ENCODE measurements at places on chromosomes 2 and 18.

DNA sequence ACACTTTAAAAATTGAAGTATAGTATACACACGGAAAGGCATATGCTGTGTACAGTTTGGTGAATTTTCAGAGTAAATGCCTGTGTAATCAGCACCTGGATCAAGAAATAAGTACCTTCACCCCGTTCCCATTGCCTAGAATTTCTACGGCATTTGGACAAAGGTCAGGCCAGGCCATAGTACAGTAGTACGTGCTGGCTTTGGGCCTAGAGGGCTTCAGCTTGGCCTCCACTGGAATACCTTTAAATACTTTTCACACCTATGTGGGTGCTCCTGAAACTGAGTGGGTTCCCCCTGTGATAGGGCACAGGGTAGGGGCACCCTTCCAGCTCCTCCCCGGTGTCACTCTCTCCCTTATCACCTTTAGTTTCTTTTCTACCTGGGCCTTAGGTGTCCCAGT, 26.5 kb downstream of the TET3 start:
- DNase-seq, result no peak

DNA sequence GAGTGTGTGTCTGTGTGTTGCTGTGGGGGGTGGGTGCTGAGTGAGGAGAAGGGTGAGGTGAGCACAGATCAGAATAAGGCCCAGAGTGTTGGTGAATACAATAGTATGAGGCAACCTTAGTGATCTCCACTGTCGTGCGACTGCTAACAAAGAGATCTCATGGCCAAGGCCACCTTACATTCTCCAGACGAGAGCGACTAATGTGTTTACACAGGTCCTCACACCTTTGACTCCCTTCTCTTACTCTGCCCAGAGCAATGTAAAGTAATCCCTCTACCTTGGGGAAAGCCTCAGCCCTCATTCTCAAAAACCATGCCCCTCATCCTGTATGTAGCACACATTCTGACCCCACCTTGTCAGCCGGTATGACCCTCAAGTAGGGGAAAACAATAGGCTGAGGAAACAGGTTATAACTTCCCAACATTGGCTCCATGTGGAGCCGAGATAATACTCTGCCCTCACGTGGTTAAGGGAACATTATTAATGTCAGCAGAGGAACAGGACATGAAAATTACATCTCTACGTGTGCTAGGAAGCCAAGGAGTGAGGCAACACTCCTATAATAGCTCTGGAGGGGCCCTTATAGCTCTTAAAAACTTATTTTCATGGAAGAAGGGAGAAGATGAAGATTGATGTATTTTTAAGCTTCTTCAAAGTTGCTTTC, 323.0 kb upstream of the NT5C1B start:
- DNase-seq, result no peak

DNA sequence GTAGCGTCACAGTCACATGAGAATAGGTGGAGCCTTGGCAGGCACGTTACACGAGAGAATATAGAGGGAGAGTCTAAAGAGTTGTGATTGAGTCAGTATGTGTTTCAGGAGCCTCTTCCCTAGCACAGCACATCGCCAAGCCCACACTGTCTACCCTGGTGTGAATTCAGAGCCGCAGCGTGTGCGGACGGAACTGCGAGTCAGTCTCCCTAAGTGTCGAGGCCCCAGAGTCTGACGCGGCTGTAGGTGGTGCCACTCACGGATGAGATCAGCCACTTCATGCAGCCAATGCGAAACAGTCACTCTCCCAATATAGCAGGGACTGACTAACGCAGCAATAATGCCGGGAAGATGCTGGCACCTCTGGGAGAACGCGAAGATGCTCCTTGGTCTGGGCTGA, 587.3 kb upstream of the ID2 start:
- DNase-seq, result no peak

DNA sequence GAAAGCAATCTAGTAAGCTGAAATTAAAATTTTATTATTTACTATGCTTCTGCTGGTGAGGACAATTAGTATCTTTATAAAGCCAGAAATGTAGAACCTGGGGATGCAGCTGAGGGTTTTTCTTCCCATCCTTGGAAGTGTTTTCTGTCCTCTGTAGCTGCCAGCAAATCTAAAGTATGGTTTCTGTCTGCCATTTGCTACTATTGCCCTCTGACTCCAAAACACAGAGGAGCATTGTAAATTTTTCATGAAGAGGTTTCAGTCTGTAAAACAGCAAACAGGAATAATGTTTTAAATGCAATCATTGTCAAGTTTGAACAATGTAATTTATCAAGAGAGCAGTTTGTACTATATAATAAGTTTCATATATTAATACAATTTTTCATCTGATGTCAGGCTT, 258.8 kb downstream of the ZNF407 start:
- DNase-seq, result no peak

DNA sequence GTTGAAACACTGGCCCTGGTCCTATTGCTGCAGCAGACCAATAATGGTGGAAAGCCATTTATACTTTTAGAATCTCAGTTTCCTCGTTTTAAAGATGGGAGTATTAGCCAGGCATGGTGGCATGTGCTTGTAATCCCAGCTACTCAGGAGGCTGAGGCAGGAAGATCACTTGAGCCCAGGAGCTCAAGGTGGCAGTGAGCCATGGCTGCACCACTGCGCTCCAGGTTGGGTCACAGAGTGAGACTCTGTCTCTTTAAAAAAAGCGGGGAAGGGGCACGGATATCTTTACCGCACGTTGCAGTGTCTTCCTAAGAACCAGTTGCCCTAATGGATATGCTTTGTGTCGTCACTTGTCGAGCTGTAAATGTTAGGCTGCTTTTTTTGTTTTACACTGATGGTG, 8.3 kb downstream of the MTCL1 start:
- no peak for DNase-seq

DNA sequence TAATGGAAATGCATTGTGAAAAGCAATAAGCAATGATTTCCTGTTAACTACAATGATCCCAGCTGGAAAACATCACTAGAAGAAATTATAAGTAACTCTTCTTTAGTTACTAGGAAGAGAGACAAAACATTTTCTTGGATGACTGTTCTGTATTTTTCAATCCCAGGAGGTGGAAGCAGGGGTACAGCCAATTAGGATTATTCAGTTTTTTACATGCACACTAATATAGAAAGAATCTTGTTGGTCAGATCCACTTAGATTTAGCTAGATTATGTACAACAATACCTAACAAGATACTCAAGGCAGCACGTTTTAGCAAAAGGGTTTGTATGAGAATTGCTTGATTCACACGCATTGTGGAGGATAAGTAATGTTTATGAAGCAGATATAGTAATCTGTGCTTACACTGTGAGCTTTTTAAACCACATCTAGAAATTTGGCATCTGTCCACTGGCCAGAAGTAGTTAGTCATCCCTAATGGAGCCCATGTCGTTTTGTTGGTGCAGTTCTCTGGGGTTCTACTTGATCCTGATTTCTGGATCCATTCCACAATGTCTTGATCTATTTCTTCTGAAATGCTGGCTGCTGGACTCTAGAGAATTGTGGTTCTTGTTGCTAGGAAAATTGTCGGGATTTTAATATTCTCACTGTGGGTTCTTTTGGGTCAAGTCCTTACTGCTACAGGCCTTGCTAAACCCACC, 199.7 kb downstream of the ADCYAP1 start:
- no peak for DNase-seq

DNA sequence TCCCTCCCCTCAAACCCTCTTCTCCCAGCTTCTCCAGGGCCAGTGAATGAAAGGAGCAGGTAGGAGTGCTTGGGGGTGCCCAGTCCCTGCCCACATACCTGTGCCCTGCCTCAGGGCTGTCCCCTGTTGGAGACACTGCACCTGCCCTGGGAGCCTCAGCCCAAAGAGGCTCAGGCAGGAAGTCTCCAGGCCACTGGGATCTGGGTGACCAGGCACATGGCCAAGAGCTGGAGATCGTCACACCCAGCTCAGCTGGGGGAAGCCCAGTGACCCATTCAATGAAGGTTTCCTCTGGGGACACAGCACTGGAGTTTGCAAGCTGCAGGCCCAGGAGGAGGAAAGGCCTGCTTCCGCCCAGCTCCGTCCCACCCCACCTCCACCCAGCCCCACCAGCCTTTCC, 156.4 kb downstream of the ZFP36L2 start:
- no peak for DNase-seq

- no peak for DNase-seq
Observed at GRCh38 chr2:171531291-171531690, 9.0 kb downstream of the CYBRD1 start.

DNA sequence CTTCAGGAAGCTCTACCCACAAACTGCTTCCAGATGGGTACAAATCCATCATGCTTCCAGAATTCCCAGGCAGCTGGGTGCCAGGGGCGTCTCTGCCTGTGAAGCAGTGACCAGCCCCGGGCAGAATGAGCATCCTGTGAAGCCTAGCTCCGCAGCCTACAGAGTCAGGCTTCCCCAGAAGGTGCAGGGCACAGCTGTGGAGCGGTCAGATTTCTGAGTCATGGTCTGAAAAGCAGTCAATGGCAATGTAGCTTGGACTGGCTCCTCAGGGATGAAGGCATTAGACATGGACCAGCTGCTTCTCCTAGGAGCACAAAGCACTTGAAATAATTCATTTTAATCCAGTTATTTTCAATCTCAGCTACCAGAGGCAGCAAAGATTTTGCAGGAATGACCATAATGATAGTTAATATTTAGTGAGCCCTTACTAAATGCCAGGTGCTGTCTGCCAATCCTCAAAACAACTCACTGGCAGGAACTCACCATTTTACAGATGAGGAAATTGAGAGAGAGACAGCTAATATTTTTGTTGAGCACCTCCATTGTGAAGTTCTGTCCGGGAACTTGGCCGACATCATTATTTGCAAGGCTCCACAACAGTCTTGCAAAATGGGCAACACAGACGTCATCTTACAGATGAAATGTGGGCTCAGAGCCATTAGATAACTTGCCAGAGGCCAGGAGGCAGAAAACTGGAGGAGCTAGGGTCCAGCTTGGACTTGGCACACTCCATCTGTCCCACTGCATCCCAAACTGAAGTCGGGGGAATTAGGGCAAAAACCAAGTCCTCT, 31.7 kb downstream of the ACMSD start:
- no peak for DNase-seq

DNA sequence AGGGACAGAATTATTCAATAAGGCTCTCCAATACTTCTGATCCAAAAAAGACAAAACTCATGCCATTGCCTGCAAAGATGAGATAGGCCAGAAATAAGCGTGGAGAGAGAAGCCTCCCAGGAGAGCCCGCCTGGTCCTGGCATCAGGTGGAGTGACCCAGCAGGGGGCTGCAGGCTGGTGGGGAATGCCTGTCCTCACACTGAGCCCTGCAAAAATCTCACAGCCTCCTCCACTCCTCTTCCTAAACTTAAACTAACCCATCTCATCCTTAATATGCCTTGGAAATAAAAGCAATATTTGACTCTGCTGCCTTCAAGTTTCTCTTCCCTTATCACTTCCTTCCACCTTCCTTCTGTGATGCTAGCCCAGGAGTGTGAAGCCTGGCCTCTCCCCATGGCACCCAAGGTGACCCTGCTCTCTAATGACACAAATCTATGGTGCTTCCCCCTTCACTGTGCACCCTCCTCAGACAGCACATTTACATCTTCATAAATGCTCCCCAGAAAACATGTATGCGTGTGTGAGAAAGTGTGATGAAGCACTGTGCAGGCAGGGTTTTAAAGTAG, 218.4 kb downstream of the ANAPC1 start:
- DNase-seq, result no peak

DNA sequence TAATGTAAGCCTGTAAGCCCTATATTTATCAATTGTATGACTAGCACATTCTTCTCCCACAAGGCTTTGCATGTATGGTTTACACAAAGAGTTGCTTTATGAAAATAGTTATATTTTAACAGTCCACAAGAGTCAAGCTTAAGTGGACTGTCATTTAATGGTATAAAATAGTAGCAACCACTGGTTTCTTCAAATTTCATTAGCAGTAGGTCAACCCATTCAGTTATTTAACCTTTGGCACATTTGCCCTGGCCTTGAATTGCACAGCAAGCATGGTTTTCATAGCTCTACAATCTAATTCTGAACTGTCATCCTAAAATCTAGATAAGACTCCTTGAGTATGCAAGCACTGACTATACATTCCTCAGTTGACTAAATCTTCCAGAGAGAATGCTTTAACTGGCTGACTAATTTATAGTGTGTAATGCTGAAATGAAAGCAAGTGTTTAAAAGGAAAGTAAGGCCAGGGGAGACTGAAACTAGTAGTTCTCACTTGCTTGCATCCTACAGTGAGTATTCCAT, 1.8 kb downstream of the DPP4 start:
- DNase-seq, result peak; percentile 59

- no peak for DNase-seq
Observed at GRCh38 chr2:74924463-74925265, 33.8 kb upstream of the POLE4 start.

DNA sequence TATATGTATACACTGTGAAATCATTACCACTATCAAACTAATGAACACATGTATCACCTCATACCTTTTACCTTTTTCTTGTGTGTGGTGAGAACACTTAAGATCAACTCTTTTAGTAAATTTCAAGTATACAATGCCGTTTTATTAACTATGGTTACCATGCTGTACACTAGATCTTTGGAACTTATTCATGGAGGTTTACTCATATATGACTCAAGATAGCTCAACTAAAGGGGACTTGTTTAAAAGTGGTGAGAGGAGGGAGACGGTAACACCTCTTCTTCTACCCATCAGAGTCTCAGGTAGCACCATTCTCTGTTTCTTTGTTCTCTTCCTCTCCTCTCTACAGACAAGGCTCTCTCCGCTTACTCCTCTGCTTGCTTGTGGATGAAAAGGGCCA, 36.1 kb upstream of the TMEM178A start:
- no peak for DNase-seq

- no peak for DNase-seq
Observed at GRCh38 chr2:191889931-191890330, 43.0 kb upstream of the CAVIN2 start.

GRCh38 chr2:72148837-72149555, 1.3 kb upstream of the CYP26B1 start:
- no peak for DNase-seq

DNA sequence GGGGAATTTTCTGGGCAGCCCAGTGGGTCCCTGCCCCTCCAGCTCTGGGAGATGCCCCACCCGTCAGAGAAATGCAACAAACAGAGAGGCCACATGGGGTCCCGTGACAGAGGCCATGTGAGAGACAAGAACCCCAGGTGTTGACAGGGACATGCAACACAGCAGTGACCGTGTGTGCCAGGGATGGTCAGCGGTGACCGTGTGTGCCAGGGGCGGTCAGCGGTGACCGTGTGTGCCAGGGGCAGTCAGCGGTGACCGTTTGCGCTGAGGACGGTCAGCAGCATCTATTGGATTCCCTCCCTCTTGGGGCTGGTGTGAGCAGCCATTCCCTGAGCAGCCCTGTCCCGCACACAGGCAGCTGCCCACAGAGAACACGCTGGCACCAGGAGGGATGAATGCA, 146.6 kb upstream of the OTOS start:
- DNase-seq, result no peak

GRCh38 chr2:162297925-162298552, 20.4 kb downstream of the IFIH1 start:
- peak; percentile 45 for DNase-seq

- DNase-seq, result no peak
Observed at GRCh38 chr2:131032393-131032836, 60.8 kb downstream of the FAM168B start.

DNA sequence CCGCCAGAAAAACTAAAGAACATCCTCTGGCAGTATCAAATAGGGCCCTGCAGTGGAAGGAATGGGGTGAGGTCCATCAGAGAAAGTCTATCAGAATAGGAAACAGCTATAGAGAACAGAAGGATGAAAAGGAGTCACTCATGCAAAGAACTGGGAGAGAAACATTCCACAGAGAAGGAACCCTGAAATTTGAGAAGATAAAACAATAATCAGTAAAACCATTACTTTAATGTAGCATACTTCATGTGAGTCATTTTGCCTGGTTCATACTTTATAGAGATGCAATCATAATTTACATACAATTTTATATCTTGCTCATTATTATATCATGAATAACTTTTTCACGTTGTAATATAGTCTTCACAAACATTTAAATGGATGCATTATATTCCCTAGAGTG, 402.2 kb downstream of the NCKAP5 start:
- DNase-seq, result no peak
